Hematopoietic multipotent progenitor cell treated with erythropoietin and hydrocortisone succinate and interleukin-3 and kit ligand, for 6 days (in vitro differentiated cells): ENCODE measurements at places on chromosomes 16 and 17.

DNA sequence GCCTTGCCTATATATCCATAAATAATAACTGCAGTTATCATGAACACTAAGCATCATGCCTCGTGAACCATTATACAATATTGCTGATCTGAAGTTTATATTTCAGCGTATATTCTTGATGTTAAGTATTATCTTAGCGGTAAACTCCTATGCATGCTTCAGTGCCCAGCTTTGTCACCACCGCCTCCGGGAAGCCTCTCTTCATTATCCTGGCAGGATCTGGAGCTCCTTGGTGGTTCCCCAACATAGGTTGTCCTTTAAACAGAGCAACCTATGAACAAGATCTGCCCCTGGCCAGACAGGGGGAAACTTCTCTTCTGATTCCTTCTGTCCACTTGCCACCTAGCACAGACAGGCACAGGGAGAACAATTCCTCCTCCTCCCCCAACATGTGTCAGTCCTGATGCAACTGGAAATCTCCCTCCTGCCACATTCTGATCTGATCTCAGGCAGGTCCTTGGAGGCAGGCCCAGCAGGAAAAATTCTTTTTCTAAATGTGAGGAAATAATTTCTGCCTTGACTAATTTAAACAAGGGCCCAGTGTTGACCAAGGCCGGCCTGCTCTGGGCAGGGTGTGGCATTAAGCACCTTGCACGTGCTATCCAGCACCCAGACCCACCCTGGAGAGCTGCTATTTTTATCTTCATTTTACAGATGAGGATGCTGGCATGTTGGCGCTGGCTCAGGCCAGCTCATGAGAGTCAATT, 22.4 kb downstream of the SPNS2 start:
- DNase-seq = no peak

- DNase-seq = no peak
These were observed 9.4 kb downstream of the GLIS2 start for GRCh38 chr16:4325253-4325758.

DNA sequence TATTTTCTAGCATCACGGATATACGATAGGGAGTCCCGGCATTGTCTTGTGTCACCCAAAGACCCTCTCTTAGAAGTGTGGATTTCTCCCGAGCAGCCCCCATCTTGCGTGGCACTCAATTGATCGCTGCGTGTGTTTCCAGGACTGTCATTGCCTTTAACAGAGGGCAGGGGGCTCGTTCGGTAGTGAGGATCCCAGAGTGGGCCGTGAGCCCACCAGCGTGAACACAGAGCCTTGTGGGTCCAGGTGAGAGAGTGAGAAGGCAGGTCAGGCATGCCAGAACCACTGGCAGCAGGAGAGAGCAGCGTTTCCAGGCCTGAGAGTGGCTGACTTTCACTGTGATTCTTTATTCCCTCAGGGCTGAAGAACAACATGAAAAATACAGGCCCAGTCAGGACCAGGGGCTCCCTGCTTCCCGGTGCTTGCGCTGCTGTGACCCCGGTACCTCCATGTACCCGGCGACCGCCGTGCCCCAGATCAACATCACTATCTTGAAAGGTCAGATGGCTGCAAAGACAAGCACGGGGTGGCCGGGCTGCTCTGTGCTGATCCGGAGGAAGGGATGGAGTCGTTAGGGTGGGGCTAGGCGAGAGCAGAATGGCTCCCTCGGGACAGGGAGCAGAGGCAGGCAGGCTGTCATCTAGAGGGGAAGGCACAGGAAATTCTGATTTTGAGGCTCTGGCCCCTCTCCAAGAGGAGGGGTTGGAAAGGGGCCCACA, 22.4 kb downstream of the C1QTNF1 start:
- no peak for DNase-seq

DNA sequence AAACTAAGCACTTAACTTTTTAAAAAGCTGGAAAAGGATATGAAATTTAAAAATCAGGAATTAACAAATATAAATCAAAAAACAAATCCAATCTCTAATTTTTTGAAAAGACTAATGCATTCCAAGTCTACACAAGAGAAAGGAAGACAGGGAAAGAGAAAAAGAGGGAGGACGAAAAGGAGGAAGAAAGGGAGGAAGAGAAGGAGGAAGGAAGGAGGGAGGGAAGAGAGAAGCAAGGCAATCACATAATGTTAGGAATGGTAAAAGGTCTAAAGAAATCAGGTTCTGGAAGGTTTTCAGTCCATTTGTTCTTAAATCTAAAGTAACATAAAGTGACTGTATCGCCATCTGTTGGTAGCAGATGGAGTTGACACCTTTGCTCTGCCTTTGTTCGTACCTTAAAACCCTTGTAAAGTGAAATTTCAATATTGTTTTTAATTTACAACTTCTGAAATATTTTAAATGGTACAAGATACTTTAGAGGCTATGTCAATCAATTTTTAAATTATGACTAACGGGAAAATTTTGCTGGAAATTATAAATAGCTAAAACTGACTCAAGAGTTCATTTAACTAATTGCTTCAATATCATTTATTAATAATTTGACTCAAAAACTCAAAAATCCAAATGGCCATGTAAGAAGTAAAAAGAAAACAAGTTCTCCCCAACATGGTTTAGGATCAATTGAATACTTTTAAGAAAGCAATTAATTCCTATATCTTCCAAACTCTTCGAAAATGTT, 20.4 kb upstream of the CDYL2 start:
- DNase-seq = peak; percentile 80

- no peak for DNase-seq
These were observed 7.3 kb downstream of the C16orf89 start for GRCh38 chr16:5058476-5058875.

DNA sequence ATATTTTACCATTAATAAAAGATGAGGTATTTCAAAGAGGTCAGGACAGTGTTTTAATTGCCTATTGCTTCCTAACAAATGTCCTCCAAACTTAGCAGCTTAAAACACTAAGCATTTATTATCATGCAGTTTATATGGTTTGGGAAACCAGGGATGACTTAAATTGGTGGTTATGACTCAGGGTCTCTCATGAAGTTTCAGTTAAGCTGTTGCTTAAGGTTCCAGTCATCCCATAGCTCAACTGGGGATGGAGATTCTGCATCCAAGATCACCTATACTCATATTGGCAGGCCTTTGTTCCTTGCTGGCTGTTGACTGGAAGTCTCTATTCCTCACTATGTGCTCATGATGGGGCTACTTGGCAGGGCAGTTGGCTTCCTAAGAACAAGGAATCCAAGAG, 1329.9 kb upstream of the GOT2 start:
- no peak for DNase-seq

GRCh38 chr17:15238676-15239422, 26.3 kb downstream of the PMP22 start:
- no peak for DNase-seq

GRCh38 chr16:11190588-11191560, 65.1 kb downstream of the SOCS1 start:
- peak; percentile 42 for DNase-seq
